GF-D8 (cell line): ENCODE measurements at places on chromosomes 11 and 22.

- no peak for DNase-seq
Measured at GRCh38 chr11:61168042-61168688, 6.9 kb upstream of the VPS37C start.

- DNase-seq: no peak
Measured at GRCh38 chr11:55658031-55658573, 3.9 kb upstream of the OR4C6 start.

GRCh38 chr22:44605486-44605885 is 96.5 kb upstream of the PRR5 start:
- DNase-seq: no peak

GRCh38 chr11:104792861-104793260 is 105.4 kb downstream of the CASP12 start:
- no peak for DNase-seq

- no peak for DNase-seq
Measured at GRCh38 chr11:20980736-20981135, 311.4 kb downstream of the NELL1 start.
